Activated T-helper 1 cell treated with Interleukin-2 at 50 U/mL for 16 hours (primary cell): ENCODE measurements at places on chromosomes 7 and 10.

- no peak for DNase-seq
Observed at GRCh38 chr10:3104251-3104918, 37.0 kb downstream of the PFKP start.

GRCh38 chr10:60031183-60031582, 124.8 kb upstream of the CCDC6 start:
- no peak for DNase-seq

GRCh38 chr7:153408360-153409335, 643.5 kb upstream of the DPP6 start:
- no peak for DNase-seq

- no peak for DNase-seq
Observed at GRCh38 chr7:17339139-17339538, 40.7 kb downstream of the AHR start.

- DNase-seq: no peak
Observed at GRCh38 chr7:44664780-44665461, 58.5 kb downstream of the OGDH start.

DNA sequence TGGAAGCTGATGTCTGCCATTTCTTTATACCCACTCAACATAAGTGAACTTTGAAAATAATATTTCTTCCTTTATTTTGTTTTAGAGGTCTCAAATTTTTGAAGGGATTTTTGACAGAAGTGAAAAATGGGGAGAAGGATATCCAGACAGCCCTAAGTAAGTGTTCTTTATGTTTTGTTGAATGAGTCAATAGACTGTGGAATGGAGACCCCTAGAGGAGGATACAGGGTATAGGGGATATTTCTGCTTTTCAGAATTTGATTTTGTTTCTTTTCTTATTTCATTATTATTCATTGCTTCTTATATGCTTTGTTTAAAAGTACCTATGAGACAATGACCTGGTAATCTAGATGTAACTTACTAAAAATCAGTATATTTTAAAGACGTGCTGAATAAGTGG, 34.4 kb downstream of the PLEKHA8 start:
- no peak for DNase-seq

GRCh38 chr10:112314822-112315474, 31.7 kb downstream of the TECTB start:
- DNase-seq: peak; percentile 46

- DNase-seq: no peak
Observed at GRCh38 chr7:157671358-157672255, 334.8 kb downstream of the DNAJB6 start.

DNA sequence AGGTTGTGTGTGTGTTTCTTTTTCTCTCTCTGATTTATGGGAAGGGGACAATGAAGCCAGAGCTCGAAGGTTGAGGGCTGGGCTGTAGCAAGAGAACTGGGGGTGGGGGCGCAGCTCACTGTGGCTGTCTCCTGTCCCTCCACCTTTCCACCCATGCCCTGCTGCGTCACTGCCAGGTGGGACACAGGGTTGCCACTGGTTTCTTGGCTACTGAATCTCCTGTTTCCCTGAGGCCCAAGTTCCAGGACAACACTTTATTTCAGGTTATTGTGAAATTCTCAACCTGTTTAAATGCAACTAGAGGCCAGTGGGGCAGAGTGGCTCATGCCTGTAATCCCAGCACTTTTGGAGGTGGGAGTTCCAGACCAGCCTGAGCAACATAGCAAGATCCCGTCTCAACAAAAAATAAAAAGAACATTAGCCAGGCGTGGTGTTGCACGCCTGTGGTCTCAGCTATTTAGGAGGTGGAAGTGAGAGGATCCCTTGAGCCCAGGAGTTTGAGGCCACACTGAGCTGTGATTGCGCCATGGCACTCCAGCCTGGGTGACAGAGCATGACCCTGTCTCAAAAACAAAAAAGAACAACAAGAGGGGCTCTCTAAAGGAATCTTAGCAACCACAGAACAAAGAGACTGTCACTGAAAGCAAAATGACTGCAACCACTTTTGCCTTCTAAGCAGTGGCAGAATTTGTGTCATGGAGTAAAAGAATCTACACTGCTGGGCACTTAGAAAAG, 22.6 kb downstream of the TBATA start:
- no peak for DNase-seq

DNA sequence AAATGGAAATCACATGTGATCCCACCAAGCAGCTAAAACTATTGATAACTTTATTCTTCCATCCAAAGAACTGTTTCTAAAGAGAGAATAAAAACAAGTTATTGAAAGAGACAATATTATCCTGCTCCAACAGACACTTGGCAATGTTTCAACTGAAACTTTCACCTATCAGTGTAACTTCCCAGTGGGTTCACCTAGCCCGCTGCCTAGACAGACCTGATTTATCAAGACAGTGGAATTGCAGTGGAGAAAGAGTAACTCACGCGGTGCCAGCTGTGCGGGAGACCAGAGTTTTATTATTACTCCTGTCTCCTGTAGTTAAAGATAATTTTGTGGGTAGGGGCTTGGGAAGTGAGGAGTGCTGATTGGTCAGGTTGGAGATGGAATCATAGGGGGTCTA, 199.8 kb downstream of the AHR start:
- DNase-seq: no peak

GRCh38 chr10:75660823-75661222, 229.4 kb downstream of the LRMDA start:
- no peak for DNase-seq

GRCh38 chr10:13871776-13872175, 285.0 kb downstream of the PRPF18 start:
- DNase-seq: no peak

DNA sequence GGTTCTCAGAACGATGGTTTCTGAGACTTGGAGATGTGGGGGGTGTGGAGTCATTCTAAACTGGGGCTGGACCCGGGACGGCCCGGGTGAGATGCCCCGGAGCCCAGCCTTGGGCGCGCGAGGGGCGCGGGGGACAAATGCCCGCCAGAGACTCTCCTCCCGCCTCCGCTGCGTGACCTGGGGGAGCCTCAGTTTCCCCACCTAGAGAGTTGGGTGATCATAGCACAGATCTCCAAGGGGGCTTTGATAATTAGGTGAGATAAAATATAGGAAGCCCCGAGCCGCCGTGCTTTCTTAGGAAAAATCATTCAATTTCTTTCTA, 658 bp upstream of the FZD8 start:
- no peak for DNase-seq

DNA sequence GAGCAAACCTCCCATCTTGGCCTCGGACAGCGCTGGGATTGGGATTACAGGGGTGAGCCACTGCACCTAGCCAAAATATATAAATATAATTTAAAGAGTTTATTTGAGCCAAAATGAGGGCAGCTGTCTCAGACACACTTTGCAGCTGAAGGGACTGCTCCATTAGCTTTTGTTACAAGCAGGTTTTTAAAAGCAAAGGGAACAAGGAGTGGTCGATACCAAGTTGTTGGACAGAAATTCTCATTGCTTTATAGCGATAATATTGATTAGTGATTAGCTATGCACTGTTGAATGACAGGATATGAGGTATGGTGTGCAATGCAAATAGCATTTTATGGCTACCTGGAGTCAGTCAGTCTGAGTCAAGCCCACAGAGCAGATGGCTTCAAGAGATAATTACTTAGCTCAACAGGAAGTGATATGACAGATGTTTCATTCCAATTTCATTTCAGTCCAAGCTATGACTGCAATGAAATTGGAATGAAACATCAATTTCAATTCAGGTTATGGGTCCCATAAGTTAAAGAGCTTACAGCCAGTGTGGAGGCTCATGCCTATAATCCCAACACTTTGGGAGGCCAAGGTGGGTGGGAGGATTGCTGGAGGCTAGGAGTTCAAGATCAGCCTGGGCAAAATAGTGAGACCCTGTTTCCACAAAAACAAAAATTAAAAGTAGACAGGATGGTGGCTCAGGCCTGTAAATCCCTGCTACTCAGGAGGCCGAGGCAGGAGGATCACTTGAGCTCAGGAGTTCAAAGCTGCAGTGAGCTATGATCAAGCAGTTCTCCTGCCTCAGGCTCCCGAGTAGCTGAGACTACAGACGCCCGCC, 23.1 kb downstream of the TYW1 start:
- no peak for DNase-seq

- DNase-seq: no peak
Observed at GRCh38 chr7:2612445-2613097, 19.2 kb upstream of the TTYH3 start.
